ENCODE measurements at places on chromosomes 1 and 21.

- no peak for DNase-seq
These were observed 12.6 kb downstream of the MCL1 start for GRCh38 chr1:150566589-150567340.

GRCh38 chr1:218266356-218266755 is 18.7 kb upstream of the RRP15 start:
- no peak for DNase-seq

- DNase-seq, result no peak
These were observed 43.7 kb upstream of the GOLT1A start for GRCh38 chr1:204257446-204257845.

DNA sequence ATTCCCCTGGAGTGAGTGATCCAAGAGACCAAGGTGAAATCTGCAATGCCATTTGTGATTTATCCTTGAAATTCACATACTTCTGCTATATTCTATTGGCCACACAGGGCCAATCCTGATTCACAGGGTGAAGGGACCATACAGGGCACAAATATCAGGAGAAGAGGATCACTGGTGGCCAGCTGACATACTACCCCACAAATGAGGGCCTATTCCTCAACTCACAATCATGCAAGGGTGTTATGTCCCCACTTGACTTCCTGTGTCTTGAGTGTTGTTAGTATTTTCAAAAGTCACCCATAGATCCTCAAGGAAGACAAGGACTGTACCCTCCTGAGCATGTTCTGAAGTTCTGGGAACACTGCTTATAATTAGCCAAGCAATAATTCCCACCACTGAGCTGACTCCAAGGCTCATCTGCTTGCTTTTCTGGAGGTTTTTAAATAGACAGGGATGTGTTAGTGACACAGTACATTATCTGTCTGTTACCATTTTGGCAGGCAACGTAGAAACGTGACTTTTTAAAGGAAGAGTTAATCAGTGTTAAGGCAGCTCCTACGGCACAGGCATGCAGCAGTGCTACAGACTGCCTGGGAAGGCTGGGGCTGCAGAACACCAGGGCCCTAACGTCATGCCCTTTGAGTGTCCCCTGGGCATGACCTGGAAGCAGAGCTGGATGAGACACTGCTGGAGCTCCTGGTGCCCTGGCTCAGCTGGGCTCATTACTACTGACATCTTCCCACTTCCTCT is 137.4 kb downstream of the FAM78B start:
- DNase-seq, result no peak

- peak; percentile 16 for DNase-seq
These were observed 150.0 kb downstream of the TOMM20 start for GRCh38 chr1:234978397-234979295.

DNA sequence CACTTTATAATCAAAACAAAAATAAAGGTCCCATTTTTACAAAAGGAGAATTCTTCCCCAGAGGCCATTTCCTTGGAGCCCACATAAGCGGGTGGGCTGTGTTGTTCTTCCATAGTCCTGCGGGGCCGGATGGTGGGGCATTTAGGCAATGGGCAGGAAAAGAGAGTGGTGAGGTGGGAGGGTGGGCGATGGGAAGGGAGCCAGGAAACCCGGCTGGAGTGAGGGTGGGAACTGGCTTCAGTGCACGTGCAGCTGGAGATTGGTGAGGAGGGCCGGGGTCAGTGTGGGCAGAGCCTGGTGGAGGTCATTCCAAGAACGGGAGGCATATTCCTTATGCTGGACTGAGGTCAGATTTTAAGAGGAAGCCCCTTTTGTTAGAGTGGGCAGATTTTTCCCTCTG is 13.6 kb downstream of the NENF start:
- no peak for DNase-seq

DNA sequence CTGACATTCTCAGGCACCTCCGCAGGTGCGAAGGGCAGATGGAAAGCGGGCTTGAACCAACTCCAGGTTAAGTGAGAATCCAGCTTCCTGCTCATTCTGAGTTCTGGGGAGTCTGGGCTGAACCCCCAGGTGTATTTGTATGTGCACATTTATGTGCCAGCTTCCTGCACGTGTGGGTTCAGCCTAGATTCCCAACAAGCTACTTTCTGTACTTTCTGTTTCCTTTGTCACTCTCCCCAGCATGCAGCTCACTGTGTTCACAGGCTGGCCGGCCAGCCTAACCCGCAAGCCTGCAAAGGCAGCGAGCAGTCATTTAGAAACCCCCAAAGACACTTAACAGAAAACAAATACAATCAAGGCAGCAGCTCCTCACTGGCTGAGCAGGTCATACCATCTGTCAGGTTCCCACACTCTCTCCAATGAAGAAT is 1.3 kb upstream of the IL19 start:
- no peak for DNase-seq

GRCh38 chr1:31166462-31166861 is 73.2 kb downstream of the NKAIN1 start:
- DNase-seq, result no peak

DNA sequence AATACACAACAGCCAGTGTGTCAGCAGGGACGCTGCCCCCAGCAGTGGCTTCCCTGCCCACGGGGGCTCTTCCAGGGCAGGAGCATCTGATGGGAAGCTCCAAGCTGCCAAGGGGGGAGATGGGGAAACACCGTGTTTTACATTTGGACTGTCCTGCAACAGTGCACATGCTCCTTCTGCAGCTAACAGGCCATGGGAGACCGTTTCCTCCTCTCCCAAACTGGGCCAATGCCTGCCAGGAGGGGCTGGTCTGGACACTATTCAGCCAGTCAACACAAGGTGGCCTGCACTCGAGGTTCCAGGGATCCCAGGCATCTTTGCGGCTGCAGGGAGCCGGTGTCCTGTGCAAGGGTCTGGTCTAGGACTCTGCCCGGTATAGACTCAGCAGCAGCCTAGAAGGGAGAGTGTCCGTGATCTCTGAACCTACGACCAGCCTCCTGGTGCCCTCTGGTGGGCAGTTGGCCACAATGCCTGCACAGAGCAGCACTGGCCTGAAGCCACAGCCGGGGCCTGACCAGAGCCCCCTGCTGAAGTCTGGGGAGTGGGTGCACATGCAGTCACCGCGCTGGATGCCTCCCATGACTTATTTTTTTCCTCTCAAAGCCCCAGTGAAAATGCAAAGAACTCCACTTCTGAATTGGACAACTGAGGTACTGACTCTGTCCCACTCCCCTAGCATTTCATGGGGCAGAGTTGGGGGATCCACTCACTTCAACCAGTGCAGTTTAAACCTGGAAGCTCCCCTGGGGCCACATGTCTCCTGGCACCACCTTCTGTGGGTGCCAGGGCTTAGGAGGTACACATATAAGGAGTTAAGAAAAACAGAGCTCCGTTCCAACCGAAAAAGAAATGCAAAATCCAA is 33.3 kb downstream of the RCC2 start:
- DNase-seq, result peak; percentile 73

- DNase-seq, result no peak
These were observed 35.2 kb upstream of the NTPCR start for GRCh38 chr1:232915212-232915611.

DNA sequence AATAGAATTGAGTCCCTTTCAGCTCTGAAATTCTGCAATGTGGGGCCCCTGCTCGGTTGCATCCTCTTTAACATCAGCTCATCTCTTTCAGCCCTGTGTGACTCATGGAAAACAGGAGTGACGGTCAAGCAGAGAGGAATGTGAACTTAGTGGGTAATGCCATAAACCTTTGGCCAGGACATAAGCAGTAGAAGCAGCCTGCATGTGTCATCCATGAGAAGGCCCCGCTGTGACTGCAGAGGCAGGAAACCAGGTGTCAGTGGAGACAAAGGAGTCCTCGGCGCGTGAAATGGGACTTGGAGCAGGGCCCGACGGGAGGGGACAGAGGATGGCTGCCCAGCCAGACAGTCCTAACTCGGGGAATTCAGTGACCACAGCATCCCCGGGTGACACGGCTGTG is 21.1 kb upstream of the EPHB2 start:
- no peak for DNase-seq

DNA sequence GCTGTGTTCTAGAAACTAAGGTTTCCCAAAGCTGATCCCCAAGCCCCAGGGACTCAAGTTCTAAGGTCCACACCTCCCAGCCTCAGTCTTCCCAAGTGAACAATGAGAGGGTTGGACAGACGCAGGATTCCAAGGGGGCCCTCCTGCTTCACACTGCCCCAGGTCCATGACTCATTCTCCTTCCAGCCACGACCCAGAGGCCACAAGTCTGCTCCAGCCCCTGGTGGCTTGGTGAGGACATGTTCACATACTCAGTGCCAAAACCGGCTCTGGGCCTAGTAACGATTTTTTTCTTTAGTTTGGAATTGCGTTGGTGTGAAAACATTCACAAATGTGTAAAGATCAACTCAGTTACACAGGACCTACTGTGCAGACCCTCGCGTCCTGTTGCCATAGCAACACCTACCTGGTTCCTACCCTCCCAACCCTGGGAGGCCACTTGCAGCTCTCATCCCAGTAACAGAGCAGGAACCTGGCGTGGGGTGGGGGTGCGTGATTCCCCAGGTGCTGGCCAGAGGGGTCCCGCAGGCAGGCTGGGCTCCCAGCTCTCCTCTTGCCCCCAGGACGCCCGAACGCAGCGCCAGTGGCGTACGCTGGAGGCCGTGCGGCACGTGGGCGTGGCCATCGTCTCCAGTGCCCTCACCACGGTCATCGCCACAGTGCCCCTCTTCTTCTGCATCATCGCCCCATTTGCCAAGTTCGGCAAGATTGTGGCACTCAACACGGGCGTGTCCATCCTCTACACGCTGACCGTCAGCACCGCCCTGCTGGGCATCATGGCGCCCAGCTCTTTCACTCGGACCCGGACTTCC is 57.0 kb downstream of the DISP3 start:
- DNase-seq, result no peak

GRCh38 chr1:194225821-194226220 is 1039.4 kb upstream of the B3GALT2 start:
- DNase-seq, result no peak

GRCh38 chr1:48196237-48196636 is 26.3 kb upstream of the SLC5A9 start:
- DNase-seq, result no peak

- DNase-seq, result no peak
These were observed 598 bp upstream of the ADIPOR1 start for GRCh38 chr1:202958544-202959275.

DNA sequence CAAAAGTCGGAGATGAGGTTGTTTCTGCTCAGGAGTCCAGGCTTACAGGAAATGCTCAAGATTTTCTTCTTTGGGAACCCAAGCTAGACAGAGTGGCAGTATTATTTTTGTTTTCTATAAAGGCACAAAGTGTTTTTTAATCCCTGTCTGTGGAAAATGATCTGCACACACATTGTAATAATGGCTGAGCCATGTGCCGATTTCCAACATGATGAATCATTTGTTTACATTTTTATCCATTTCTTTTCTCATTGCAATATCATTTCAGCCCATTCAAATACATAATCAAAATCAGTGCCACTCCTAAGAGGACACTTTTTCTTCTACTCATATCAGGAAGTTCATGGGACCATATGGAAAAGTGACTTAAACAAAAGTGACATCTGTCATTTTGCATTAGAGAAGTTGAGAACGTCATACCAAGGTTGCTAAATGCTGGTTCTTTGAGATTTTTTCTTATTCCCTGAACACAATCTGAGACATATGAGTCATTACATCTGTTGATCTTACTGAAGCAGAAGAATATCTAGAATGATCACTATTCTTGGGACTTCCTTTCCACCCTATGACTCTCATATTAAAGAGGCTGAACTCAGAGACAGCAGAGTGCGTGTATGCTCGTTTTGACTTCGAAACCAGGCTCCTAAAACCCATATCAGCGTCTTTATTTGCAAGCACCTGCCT is 44.9 kb downstream of the ACTA1 start:
- DNase-seq, result no peak

DNA sequence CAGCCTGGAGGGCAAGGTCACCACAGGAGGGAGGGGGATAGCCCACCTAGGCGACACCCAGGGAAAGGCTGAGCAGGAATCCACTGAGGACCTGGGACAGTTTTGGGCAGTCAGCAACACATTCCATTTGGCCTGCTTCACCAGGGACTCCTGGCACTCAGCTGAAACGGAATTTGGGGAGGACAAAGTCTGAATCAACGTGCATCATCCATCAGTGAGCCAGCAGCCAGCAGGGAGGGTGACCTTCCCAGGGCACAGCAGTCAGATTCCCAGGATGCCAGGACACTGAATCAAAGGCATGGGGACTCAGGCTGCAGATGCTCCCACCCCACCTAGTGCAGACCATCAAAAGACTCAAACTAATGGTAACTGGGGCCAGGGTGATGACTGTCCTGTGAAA is 4.6 kb downstream of the SH3BP5L start:
- no peak for DNase-seq

DNA sequence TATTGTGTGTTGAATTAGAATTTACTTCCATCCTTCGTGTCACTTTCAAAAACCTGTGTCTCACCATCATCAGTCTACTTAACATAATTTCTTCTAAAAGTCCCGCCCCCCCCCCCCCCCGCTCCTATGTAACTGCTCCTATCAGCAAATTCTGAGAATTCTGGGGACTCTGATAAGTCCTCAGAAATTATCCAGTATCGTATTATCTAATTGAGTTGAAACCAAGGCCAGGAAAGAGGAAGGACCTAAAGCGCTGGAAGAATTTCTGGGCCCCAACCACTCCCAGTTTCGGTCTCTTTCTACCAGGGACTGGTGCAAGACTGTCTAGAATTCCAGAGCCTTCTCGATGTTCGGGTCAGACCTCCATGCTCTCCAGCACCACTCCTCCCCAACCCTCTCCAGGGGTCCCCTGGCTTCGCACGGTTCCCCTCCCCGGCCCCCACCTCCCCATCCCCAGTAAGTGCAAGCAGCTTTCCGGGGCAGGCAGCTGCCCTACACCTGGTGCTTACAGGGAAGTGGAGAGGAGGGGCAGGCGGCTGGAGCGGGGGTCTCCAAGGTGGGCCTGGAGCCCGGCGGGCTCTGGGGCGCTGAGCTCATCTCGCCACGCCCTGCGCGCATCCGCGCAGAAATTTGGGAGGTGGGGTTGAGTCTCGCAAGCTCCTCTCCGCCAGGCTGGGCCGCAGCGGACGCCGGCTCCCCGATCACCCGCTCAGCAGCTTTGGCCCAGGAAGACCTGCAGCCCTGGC is 16.0 kb upstream of the ZNF496 start:
- no peak for DNase-seq

GRCh38 chr1:27365372-27366112 is 1.2 kb downstream of the MAP3K6 start:
- DNase-seq, result peak; percentile 34

DNA sequence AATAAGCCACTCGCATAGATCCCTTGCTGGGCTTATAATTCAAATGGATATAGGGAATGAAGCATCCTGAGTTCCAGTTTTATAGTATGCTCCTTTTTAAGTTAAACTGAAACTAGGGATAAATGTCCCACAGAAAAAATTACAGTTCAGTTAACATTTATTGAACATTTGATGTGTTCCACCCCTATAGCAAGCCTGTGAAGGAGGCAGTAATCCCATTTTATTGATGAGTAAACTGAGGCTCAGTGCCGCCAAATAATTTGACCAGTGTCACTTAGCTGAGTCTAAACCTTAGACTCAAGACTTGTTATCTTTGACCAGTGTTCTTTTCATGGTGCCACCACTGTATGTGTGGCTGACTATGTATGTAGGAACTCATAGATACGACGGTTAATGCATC is 22.4 kb downstream of the URB2 start:
- DNase-seq, result no peak

GRCh38 chr21:42161956-42162681 is 56.8 kb upstream of the ABCG1 start:
- DNase-seq, result no peak
